ENCODE measurements at places on chromosomes 7 and 10.
A peak's percentile ranks its signal among the peaks of the same experiment; 100 is the strongest.

DNA sequence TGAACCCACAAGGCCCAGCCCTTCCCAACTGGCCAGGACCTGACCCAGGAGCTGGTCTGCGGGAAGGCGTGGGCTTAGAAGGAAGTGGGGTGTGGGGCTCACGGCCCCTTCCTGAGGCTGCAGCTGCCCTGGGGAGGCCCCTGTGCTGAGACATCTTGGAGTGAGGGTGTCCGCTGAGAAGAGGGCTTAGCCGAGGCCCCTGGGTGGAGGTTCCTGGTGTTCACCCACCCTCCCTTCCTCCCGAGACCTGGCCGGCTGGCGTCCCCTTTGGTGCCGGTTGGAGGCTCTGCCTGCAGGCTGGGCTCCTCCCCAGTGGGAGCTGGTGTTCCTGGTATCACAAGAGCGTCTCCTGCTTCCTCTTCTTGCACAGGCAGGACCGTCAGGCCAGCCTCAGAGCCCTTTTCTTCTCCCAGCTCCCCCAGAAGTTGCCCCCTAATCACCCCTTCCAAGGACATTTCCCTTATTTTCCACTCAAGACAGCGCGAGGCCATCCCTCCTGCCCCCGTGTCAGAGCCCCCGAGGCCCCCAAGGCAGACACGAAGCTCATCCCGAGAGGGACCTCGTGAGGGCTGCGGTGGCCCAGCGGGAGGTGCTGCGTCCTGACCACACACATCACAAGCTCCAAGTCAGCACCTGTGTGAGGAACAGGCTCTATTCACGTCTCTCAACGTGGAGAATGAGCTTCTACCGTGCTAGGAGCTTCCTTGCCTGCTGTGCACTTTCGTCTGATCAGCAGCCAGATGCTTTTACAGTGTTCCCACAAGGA lies 25.1 kb upstream of the FAM20C start:
- DNase-seq = peak; percentile 57

GRCh38 chr7:42456756-42457276 lies 219.8 kb upstream of the GLI3 start:
- DNase-seq = no peak

- no peak for DNase-seq
Measured at GRCh38 chr7:85561706-85562105, 374.9 kb upstream of the SEMA3D start.

DNA sequence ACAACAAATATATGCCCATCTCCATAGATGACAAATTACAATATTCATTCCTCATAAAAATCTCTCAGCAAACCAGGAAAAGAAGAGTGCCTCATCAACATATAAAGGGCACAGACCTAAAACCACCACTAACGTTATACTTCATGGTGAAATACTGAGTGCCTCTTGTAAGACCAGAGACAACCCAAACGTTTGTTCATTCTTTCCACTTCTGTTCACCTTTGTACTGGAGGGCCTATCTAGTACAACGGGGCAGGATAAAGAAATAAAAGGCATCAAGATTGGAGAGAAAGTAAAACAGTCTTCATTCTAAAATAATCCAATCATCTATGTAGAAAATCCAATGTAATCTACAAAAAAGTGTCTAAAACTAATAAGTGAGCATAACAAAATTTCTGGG lies 79.1 kb downstream of the LARP4B start:
- DNase-seq = no peak

GRCh38 chr7:73342645-73343044 lies 14.7 kb downstream of the FKBP6 start:
- no peak for DNase-seq

- peak; percentile 42 for DNase-seq
Measured at GRCh38 chr10:101467286-101467770, 113.4 kb downstream of the BTRC start.

- DNase-seq = no peak
Measured at GRCh38 chr7:77453531-77453930, 37.4 kb upstream of the GSAP start.
